ENCODE measurements at places on chromosomes 2 and 18. TPM values are rescaled to one million over a fixed set of nuclear protein-coding genes. Genes with fewer than 3 reads are reported as not detected.

- H3K4me3 ChIP-seq, result no peak overlapping the region
- no peak overlapping the region for H3K27ac ChIP-seq
- no peaks in the 10 kb centered on the region for H3K27me3 ChIP-seq
- no peaks in the 10 kb centered on the region for H3K36me3 ChIP-seq
- DNase-seq, result no peak
- H3K4me1 ChIP-seq, result no peaks in the 10 kb centered on the region
Observed at GRCh38 chr18:48815179-48815515, 135.6 kb downstream of the SMAD7 start.

CXCR2 gene
- 0.71 TPM for polyA plus RNA-seq

ANO7 gene
- polyA plus RNA-seq, result 4.0 TPM

DNA sequence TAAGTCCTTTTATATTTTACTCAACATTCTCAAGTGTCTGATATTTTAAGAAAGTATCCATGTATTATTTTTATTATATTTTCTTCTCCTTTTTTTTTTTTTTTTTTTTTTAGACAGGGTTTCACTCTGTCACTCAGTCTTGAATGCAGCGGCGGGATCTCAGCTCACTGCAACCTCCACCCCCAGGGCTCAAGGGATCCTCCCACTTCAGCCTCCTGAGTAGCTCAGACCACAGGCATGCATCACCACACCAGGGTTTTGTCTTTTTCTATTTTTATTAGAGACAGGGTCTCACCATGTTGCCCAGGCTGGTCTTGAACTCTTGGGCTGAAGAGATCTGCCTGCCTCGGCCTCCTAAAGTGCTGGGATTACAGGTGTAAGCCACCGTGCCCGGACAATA is 212.1 kb downstream of the TCF4 start:
- no peak for DNase-seq
- no peak overlapping the region for H3K27ac ChIP-seq
- H3K4me3 ChIP-seq, result no peak overlapping the region
- no peaks in the 10 kb centered on the region for H3K36me3 ChIP-seq

DNA sequence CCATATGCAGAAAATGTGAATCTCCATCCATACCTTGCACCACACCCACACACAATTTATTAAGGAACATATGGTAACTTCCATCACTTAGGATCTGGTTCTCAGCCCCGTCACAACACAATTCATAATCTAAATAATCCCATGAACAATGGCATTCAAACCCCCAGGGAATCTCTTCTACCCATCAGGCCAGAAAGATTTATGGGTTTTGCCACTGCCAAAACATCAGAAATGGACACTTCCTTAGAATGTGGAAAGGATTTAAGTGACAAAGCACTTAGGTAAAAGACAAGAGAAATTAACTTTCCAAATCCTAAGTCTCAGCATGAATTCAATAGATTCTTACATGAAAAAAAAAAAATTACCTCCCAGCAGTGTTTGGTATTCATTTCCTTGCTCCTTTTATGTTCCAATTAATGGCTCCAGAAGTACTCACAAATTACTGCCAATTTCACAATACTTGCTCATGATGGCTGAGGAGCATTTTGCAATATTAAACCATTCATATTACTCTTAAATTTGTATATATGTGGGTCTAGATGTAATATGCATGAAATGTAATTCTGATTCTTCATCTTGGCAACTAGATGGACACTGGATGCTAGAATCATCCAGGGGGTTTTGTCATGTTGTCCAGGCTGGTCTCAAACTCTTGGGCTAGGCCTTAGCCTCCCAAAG is 56.5 kb upstream of the TMEM247 start:
- DNase-seq, result no peak
- no peak overlapping the region for H3K4me3 ChIP-seq
- H3K4me1 ChIP-seq, result no peaks in the 10 kb centered on the region
- H3K27ac ChIP-seq, result no peak overlapping the region

DNA sequence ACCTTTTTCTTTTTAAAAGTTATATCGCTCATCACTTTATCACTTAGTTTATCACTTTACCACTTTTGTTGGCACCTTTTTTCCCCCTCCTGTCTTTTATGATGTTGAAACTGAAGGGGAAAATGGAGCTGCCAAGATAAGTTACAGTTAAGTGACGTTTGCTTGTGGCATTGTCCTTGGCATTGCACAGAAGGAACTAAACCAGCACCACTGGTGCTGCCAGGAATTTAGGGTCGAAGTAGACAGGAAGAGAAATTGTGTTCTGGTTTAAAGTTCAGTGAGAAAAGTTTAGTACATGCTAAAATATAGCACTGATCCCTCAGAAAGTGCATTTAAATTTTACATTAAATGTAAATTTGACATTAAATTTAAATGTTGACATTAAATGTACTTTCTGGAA is 49.9 kb downstream of the MYO1B start:
- H3K27ac ChIP-seq, result no peak overlapping the region
- H3K27me3 ChIP-seq, result no peaks in the 10 kb centered on the region
- H3K4me3 ChIP-seq, result no peak overlapping the region
- H3K4me1 ChIP-seq, result peaks cover 13% of the 10 kb centered on the region
- H3K36me3 ChIP-seq, result no peaks in the 10 kb centered on the region
- no peak for DNase-seq

GRCh38 chr2:169659320-169659719 is 34.9 kb downstream of the CFAP210 start:
- no peak for DNase-seq
- H3K4me1 ChIP-seq, result no peaks in the 10 kb centered on the region
- H3K27me3 ChIP-seq, result no peaks in the 10 kb centered on the region

YWHAQ gene
- 295 TPM for polyA plus RNA-seq

CD226 gene
- not detected for polyA plus RNA-seq

DNA sequence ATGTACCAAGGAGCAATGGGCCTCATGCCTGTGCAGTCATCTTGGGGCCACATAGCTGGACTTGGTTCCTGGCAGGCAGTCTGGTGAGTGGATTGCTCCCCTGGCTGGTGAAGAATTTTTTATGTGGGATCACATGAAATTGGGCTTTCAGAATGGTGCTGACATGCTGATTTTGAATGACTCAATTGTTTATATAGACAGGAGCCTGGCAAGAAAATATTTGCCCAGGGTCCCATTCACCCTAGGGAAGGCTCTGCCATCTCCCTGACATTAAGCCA is 266.9 kb downstream of the DYSF start:
- no peaks in the 10 kb centered on the region for H3K36me3 ChIP-seq
- no peak overlapping the region for H3K27ac ChIP-seq
- no peaks in the 10 kb centered on the region for H3K27me3 ChIP-seq
- H3K4me1 ChIP-seq, result no peaks in the 10 kb centered on the region
- H3K4me3 ChIP-seq, result no peak overlapping the region

- no peaks in the 10 kb centered on the region for H3K36me3 ChIP-seq
- no peak overlapping the region for H3K27ac ChIP-seq
- H3K27me3 ChIP-seq, result no peaks in the 10 kb centered on the region
- peaks cover 15% of the 10 kb centered on the region for H3K4me1 ChIP-seq
- H3K4me3 ChIP-seq, result no peak overlapping the region
Observed at GRCh38 chr2:134262684-134263083, 8.8 kb downstream of the MGAT5 start.

GRCh38 chr18:6210349-6211173 is 204.2 kb downstream of the L3MBTL4 start:
- DNase-seq, result no peak
- H3K36me3 ChIP-seq, result no peaks in the 10 kb centered on the region
- H3K27ac ChIP-seq, result no peak overlapping the region

MAP3K19 gene
- not detected for polyA plus RNA-seq

PTGR3 gene
- 0.84 TPM for polyA plus RNA-seq

GRCh38 chr18:808502-808901 is 3.5 kb downstream of the YES1 start:
- H3K27me3 ChIP-seq, result no peaks in the 10 kb centered on the region
- DNase-seq, result no peak
- H3K4me1 ChIP-seq, result peaks cover 26% of the 10 kb centered on the region
- H3K36me3 ChIP-seq, result no peaks in the 10 kb centered on the region
- no peak overlapping the region for H3K4me3 ChIP-seq

DNA sequence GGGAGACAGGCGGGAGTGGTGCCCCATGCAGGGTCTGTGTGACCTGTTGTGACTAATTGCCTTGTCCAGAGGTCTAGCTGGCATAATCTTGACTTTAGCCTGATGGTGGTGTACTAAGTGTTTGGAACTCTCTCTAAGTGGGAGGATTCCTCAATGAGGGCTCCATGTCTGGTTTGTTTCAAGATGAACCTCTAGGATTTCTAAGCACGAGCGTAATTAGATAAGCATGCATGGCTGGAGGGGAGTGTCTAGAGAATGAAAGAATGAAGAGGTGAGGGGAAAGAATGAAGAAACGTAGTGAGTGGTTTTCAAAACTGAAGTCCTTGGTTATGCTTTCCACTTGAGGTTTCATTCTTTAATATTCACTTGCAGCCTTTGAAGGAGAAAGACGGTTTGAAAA is 833.2 kb upstream of the GYPC start:
- DNase-seq, result no peak
- H3K27me3 ChIP-seq, result no peaks in the 10 kb centered on the region
- no peak overlapping the region for H3K27ac ChIP-seq
- no peaks in the 10 kb centered on the region for H3K4me1 ChIP-seq

UGT1A6 gene
- polyA plus RNA-seq, result not detected

GRCh38 chr2:198465970-198466369 is 661.6 kb downstream of the PLCL1 start:
- no peak overlapping the region for H3K27ac ChIP-seq
- H3K4me3 ChIP-seq, result no peak overlapping the region
- no peaks in the 10 kb centered on the region for H3K4me1 ChIP-seq
- no peak for DNase-seq

DNA sequence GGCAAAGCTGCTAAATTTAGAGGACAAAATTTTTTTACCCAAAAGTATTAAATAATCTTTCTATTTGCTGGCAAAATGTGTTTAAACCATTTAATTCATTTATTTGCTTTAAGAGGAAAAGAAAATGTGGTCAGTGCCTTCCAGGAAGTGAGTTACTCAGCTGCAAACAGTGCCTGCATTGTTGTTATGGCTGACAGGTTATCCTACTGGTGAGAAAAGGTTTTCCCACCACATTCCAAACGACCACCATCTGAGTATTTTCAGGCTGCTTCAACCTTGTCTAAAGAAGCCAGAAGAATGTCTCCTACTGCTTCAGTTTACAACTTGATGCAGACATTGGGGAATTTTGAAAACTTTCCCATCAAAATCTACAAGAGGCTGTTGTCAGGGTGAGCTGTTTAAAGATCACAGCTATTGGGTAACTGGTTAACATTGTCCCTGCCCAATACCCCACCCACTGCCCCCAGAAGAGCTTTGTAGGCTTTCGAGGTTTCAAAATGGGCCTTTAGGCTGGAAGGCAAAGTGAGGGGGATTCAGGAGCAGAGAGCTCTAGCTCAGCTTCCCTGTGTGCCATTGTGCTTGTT is 461.3 kb upstream of the FANCL start:
- H3K4me3 ChIP-seq, result no peak overlapping the region
- H3K27me3 ChIP-seq, result no peaks in the 10 kb centered on the region
- H3K4me1 ChIP-seq, result no peaks in the 10 kb centered on the region
- H3K36me3 ChIP-seq, result no peaks in the 10 kb centered on the region
- no peak overlapping the region for H3K27ac ChIP-seq
- DNase-seq, result peak; percentile 70

PJVK gene
- polyA plus RNA-seq, result 1.6 TPM

RTP5 gene
- polyA plus RNA-seq, result not detected

SERPINB7 gene
- not detected for polyA plus RNA-seq

DNA sequence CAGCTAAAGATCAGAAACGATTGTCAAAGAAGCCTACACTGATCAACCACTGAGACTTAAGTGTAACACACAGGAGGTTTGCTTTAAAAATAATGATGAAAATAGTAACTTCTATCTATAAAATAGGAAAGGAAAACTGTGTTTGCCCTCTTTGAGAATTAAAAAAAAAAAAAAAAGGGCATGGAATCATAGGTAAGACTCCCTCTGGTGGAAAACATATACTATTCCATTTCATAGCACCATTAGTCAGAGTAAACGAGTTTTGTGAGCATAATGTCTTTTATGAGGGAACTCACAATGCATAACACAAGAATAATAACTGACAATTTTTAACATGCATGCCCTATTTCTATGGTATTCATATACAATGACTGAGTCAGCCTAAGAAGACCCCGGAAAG is 36.3 kb downstream of the SLC35F5 start:
- peaks cover 4% of the 10 kb centered on the region for H3K36me3 ChIP-seq
- no peak overlapping the region for H3K4me3 ChIP-seq
- H3K4me1 ChIP-seq, result no peaks in the 10 kb centered on the region

GRCh38 chr18:72762515-72763122 is 105.2 kb downstream of the NETO1 start:
- H3K36me3 ChIP-seq, result no peaks in the 10 kb centered on the region
- H3K4me1 ChIP-seq, result no peaks in the 10 kb centered on the region
- peak; percentile 73 for DNase-seq
- H3K4me3 ChIP-seq, result no peak overlapping the region
- H3K27ac ChIP-seq, result no peak overlapping the region

GRCh38 chr2:69721022-69721421 is 20.9 kb upstream of the ANXA4 start:
- H3K4me1 ChIP-seq, result peaks cover 28% of the 10 kb centered on the region
- H3K27ac ChIP-seq, result no peak overlapping the region
- H3K36me3 ChIP-seq, result no peaks in the 10 kb centered on the region
- DNase-seq, result no peak
- H3K27me3 ChIP-seq, result no peaks in the 10 kb centered on the region

- no peak for DNase-seq
- H3K36me3 ChIP-seq, result no peaks in the 10 kb centered on the region
- H3K4me3 ChIP-seq, result no peak overlapping the region
- H3K27ac ChIP-seq, result no peak overlapping the region
- peaks cover 14% of the 10 kb centered on the region for H3K4me1 ChIP-seq
Observed at GRCh38 chr18:63299837-63300745, 19.5 kb downstream of the BCL2 start.

ZNF804A gene
- not detected for polyA plus RNA-seq

GRCh38 chr2:28390241-28390745 is 2.4 kb upstream of the FOSL2 start:
- H3K4me1 ChIP-seq, result peaks cover 15% of the 10 kb centered on the region
- peak; percentile 77 for DNase-seq
- H3K4me3 ChIP-seq, result peak overlapping the region; percentile 96
- H3K27ac ChIP-seq, result no peak overlapping the region

DNA sequence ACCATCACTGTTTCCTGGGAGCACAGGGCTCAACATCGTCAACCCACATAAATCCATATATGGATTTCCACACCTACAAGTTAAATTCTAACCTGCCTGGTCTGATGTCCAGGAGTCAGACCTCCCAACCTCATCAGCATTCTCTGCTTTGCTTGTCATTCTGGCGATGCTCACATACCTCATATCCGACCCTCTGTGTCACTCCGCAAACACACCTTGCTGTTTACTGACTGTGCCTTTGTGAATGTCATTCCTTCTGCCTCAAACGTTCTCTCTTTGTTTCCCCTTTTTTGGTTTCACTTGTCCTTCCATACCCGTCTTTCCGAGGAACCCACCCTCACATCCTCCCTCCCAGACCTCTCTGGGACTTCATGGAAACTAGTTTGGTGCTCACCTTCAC is 187.1 kb downstream of the ACTR3 start:
- no peaks in the 10 kb centered on the region for H3K36me3 ChIP-seq
- H3K4me1 ChIP-seq, result no peaks in the 10 kb centered on the region
- no peaks in the 10 kb centered on the region for H3K27me3 ChIP-seq
- H3K4me3 ChIP-seq, result no peak overlapping the region
- DNase-seq, result no peak

- no peak overlapping the region for H3K4me3 ChIP-seq
- peaks cover 10% of the 10 kb centered on the region for H3K4me1 ChIP-seq
- peaks cover 5% of the 10 kb centered on the region for H3K36me3 ChIP-seq
- peak overlapping the region; percentile 35 for H3K27ac ChIP-seq
- no peaks in the 10 kb centered on the region for H3K27me3 ChIP-seq
Observed at GRCh38 chr2:95087379-95087778, 34.2 kb downstream of the MRPS5 start.

Measured in GM23338 (cell line).